ENCODE measurements at places on chromosomes 11 and 22.

- DNase-seq: no peak
Observed at GRCh38 chr22:49582678-49583077, 245.0 kb downstream of the BRD1 start.

- no peak for DNase-seq
Observed at GRCh38 chr11:133995066-133995465, 38.3 kb upstream of the IGSF9B start.

- no peak for DNase-seq
Observed at GRCh38 chr11:123822599-123822998, 16.4 kb upstream of the OR6M1 start.

- no peak for DNase-seq
Observed at GRCh38 chr22:33504941-33505625, 415.2 kb downstream of the LARGE1 start.

DNA sequence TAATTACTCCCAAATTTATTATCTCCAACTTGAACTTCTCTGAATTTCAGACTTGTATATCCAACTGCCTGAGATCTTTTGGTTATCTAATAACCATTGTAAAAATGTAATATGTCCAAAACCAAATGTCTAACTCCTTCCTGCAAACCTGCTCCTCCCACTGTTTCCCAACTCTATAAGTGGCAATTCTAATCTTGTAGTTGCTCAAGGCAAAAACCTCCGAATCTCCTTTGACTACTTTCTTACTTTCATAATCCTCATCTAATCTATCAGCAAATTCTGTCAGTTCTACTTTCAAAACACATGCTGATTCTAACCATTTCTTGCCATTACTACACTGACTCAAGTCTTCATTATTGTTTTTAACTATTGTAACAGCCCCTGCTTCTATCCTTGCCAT is 55.7 kb downstream of the FAM168A start:
- DNase-seq: no peak

DNA sequence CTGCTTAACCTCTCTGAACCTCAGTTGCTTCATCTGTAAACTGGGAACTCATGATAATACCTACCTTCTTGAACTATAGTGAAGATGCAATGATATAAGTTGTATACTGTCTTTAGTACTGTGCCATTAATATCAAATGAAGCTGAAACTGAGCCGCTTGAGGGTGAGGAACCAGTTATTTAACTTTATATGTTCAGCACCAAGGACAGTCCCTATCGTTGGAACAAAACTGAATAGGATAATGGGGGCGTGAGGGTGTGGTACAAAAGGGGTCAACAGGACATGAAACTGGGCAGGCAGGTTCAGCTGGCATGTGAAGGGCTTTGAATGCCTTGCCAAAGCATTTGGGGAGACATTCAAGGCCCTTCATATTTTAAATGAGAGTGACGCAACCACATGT is 112.6 kb downstream of the C11orf91 start:
- DNase-seq: no peak

- DNase-seq: no peak
Observed at GRCh38 chr22:44288913-44289312, 23.8 kb downstream of the SHISAL1 start.

- DNase-seq: no peak
Observed at GRCh38 chr11:11884774-11885481, 43.2 kb downstream of the USP47 start.

DNA sequence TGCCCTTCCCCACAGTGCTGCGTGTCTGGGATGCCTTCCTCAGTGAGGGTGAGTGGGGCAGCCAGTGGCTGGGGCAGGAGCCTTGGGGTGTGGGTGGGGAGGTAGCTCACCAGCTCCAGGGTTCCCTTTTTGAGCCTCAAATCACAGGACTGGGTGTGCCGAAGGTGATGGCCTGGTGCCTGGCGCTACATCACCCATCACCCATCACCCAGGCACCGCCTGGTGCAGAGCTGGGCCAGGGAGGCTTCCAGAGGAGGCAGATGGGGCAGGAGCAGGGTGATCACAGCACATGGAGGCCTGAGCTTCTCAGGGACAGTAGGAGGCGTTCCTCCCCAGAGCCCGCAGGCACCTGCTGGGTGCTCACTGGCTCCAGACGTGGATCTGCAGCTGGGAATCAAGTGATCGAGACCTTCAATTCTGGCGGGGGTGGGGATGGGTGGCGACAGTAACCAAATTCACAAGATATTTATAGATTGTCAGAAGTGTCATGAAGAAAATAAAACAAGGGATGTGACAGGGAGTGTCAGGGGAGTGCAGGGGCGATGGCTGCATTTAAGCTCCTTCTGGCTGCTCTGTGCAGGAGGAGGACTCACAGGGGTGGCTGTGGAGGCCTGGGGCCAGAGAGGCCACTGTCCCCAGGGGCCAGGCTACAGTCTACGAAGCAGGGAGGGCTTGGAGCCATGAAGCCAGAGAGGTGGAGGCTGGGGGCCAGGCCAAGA is 3.2 kb downstream of the TBC1D10C start:
- DNase-seq: no peak

DNA sequence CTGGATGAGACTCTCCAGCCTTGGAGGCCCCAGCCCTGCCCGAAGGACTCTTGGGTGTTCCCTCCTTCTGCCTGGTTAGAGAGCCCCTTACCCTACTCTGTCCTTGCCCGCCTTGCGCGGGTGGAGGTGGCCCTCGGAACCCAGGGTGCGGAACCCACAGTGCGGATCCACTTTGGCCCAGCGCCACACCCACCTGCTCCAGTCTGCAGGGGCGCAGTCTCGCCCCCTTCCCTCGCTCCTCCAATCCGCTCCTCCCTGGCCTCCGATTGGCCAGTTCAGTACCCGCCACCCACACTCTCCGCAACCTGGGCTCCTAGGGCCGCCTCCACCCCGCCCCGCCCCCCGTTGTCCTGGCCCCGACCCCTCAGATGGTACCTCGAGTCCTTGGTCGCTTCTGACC is 2.4 kb downstream of the CAPN1 start:
- no peak for DNase-seq

DNA sequence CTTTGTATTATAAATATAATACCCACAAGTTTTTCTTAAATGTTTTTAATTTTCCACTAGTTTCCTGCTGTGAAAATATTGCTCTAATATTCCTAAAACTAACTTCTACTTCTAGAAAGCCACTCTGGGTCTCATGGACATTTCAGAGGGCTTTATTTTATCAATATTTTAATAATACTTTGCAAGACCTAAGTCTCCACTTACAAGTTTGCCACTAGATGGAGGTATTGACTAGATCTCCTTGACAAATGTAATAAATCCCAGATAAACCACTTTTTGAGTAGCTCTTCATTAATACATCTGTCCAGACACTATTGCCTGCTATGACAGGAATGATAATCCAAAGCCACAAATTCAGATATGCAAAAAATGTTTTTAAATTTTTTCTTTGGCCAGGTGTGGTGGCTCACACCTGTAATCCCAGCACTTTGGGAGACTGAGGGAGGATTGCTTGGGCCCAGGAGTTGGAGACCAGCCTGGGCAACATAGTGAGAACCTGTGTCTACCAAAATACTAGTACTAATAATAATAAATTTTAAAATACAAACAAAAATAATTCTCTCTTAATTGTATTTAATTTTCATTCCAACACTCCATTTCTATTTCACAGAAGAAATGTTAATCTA is 3.5 kb upstream of the ACAT1 start:
- no peak for DNase-seq

GRCh38 chr22:45742866-45743450 is 71.3 kb downstream of the ATXN10 start:
- no peak for DNase-seq

GRCh38 chr11:106625566-106625965 is 392.7 kb downstream of the GUCY1A2 start:
- no peak for DNase-seq

DNA sequence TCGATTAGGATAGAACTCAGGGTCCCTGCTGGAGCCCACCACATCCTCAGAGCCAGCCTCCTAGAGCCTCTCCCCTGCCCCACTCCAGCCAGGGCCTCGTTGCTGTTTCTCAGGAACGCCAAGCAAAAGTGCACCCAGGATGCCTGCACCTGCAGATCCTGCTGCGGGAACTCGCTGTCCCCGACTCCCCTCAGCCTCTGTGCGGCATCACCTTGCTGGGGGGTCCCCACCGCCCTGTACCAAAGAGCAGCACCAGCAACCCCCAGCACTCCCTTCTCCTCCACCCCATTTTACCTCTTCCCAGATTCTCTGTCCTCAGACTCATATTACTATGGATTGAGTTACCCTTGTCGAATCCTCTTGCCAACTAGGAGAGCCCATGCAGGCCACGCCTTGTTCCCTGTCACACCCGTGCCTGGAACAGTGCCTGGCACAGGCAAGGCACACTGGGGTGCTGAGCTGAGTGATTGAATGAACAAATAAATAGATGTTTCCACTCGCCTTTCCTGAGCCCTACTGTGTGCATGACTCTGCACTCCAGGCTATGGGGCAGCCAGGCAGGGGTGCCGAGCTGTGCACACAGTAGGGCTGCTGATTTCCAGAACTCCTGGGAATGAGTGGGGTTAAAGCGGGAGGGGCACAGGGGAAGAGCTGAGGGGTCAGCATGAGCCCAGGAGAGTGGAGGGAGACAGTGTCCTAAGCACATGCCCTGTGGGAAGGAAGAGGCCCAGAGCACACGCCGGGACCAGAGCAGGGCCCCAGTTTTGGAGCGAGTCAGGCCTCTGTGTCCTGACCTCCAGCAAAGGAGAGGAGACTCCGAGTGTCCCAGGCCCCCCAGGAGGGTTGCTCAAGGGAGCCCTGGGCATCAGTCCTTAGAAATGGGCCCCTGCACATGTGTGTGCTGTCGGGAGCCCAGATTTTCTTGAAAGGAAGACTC is 44.3 kb downstream of the LINC01488 start:
- no peak for DNase-seq

DNA sequence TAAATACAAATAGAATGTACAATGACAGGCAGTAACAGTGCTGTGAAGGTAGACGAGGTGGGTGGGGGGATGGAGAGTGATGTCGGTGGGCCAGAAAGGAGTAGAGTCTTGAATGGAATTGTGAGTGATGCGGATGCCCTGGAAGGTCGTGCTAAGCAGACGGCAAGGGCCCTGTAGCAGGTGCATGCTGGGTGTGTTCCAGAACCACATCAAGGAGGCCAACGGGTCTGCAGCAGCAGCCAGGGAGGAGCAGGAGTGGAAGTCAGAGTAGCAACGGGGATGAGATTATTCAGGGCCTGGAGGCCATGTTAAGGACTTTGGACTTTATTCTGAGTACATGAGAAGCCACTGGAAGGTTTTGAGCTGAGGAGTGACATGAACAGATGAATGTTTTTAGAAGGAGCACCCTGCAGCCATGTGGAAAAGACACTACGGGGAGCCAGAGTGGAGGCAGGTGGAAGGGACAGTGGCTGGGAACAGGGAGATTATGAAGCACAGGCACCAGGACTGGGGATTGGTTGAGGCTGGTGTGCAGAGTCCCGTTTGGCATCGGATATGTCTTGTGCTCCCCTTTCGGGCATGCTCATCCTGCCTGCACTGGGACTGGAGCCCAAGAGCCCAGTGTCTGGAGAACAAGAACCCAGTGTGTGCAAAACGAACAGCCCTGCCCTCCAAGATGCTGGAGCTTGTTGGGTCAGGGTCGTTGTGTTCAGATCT is 74.1 kb downstream of the COMMD9 start:
- no peak for DNase-seq

GRCh38 chr11:27385245-27385644 is 22.2 kb upstream of the CCDC34 start:
- DNase-seq: no peak

DNA sequence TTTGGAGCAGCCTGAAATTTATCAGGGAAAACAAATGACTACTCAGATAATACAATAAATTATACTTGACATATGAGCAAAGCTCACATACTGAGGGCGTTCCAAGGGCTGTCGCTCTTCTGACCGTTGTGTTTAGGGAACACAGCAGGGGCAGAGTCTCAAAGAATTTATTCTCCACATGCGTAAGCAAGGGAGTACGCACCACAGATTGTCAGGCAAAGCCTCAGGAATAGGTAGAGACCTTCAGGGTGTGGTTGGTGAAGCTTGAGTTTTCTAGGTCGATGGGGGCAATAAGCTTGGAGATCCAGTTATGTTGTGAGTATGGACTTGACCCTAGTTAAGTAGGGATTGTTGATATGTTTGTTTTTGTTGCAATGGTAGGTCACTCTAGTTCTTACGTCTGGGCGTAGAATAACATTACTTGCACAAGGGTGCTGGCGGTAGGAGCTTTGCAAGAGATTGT is 830 bp downstream of the ACAT1 start:
- DNase-seq: no peak
